Esophagus squamous epithelium (tissue), 5 donors: ENCODE measurements at places on chromosomes 7 and 10.

GRCh38 chr10:30701451-30702173 lies 72.1 kb upstream of the LYZL2 start:
- DNase-seq, result peak; percentile 10

- DNase-seq, result no peak
These were observed 261.1 kb upstream of the ZMIZ1 start for GRCh38 chr10:78807504-78808203.

GRCh38 chr7:141674171-141674671 lies 27.7 kb downstream of the DENND11 start:
- DNase-seq, result no peak

- DNase-seq, result no peak
These were observed 105.2 kb downstream of the PRKCQ start for GRCh38 chr10:6474871-6475270.

- no peak for DNase-seq
These were observed 542.7 kb downstream of the TNS3 start for GRCh38 chr7:47039089-47039648.

DNA sequence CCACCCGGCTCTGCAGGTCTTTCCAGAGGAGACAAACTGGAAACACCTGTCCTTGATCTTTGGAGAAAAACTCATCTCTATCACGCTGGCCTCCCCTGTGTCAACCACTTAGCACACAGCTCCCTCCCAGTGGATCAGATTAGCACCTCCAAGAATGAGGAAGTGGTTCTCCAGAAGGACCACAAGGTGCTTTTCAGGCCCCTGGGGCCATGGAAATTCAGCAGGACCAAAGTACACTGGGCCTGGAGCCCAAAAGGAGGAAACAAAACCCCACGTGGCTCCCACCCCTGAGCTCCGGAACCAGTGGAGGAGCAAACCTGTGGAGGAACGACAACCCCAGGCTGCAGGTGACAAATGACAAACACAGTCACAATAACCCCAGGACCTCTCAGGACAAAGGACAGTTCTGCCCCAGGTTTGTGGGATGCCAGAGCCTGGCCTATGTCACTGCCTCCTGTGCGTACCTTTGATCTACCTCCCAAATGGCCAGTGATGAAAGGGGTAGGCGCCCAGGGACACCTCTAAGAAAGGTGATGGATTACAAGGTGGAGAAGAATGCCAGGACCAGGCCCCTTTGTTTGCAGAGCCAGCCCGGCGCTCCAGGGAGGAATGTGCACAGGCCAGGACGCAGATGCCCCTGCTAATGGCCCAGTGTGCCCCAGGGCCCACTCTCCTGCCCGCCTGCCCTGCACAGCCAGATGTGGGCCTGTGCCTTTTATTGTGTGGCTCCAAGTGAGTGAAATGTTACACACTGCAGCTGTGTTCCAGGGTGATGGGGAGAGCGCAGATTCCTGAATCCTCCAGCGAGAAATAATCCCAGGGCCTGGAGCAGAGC lies 5.7 kb downstream of the TNS3 start:
- DNase-seq, result no peak

DNA sequence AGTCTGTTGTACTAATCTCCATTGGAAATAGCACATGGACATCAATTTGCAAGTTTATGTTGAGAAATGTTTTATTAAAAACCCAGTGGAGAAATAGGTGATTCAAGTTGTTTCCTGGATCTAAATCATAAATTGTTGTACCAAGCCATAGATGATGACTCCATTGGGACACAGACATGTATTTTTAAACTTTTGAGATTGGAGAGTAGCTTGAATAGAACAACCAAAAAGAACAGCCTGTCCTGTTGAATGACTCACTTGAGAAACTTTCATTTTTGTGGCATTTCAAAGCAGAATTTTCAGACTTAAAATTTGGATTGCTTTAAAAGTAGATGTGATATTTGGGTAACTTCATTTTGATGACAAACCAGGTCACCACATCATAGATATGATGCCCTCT lies 197.5 kb downstream of the GPAM start:
- DNase-seq, result no peak

GRCh38 chr7:144531181-144531580 lies 127.7 kb upstream of the NOBOX start:
- DNase-seq, result no peak

DNA sequence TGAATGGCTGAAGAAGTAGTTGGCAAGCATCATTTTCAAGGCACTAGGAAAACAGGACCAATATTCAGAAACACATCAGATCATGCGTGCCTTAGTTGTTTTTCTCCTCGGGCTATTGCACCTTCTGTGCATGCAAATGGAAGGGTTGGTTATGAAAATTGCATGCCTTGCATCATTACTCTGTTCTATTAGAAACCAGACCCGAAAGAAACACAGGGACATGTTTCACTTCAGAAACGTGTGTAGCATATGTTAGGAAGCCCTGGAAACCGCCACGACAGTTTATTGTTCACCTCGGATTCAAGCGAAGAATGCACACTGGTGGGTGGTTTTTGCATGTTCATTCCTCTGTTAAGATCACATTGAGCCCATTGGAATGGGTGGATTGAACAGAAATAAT lies 214.7 kb downstream of the FRMD4A start:
- DNase-seq, result no peak

DNA sequence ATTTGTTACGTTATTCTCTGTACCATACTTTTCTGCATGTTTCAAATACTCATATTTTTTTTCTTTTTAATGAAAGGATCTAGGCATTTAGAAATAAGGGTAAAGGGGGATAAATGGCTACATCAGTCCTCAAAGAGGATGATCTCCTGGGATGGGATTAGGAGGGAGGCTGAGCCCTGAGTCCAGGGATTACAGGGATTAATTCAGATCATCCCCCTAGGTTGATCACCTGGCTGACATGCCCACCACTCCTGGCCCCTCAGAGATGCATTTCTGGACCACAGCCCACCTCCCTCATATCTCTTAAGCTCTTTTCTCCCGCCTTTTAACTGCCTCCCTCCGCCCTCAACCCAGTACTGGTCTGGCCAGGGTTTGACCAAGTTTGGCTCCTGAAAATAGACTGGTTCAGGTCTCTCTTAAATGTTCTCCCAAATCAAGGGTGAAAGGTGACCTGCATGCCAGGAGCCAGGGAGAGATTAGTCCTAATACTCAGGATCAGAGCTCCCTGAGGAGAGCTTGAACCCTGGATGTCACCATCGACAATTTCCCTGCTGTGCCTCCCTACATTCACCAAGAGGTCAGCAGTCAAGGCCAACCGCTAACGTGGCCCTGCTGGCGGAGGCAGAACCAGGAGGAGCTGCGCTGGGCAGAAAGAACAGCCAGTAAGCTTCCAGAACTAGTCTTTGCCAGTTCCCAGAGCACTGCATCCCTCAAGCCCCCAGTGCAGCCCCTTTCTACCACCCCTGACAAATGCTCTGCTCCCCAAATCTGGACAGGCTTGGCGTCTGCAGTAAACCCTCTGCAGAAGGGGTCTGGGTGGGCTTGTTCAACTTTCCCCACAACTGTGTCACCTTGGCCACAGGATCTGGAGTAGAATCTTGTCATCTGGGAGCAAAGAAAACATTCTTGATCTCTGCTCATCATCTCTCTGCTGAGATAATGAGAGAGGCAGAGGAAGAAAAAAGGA lies 3.0 kb upstream of the CCDC136 start:
- no peak for DNase-seq

DNA sequence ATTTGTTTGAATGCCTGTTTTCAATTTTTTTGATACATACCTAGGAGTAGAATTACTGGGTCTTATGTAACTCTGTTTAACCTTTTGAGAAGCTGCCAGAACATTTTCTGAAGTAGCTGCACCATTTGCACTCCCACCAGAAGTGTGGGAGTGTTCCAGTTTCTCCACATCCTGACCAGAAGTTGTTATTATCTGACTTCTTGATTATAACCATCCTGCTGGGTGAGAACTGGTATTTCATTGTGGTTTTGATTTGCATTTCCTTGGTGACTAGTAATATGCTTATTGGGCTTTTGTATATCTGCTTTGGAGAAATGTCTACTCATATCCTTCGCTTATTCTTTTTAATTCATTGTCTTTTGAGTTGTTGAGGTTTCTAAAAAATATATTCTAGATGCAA lies 117.2 kb upstream of the GLCCI1 start:
- no peak for DNase-seq

GRCh38 chr7:106282852-106283251 lies 1.9 kb downstream of the NAMPT start:
- DNase-seq, result no peak

DNA sequence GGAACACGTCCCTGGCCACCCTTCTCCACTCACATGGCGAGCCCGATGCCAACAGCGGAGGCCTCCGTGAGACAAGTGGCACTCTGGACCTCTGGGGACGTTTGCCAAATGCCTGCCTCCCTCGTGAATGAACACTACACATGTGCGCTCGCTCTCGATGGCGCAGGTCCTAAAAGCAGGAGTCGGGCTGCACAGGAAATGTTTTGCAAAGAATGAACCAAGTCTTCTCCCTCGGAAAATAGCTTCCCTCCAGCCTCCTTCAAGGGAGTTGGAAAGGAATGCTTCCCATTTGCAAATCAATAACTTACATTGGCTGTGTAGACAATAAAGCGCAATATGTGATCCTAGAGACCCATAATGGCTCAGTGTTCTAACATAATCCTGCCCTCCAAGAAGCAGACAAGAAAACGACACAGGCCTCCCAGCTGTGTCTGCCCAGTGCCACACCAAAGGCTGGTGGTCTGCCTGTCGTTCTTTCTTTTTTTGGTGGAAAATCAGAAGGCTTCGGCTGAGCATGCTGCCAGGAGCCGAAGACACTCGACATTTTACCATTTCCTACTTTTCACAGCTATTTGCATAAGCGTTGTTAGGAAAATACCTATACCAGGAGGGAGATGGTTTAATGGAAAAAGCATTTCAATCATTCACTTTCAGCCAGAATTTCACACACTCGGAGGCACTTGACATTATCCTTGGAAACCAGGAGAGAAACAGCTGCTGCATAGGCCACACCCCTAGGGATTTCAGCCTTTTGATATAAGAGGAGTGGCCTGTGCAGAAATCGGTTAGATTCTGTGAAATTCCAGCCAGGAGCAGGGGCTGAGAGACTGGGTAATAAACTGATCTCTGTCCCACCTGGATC lies 38.4 kb downstream of the ATXN7L1 start:
- no peak for DNase-seq

DNA sequence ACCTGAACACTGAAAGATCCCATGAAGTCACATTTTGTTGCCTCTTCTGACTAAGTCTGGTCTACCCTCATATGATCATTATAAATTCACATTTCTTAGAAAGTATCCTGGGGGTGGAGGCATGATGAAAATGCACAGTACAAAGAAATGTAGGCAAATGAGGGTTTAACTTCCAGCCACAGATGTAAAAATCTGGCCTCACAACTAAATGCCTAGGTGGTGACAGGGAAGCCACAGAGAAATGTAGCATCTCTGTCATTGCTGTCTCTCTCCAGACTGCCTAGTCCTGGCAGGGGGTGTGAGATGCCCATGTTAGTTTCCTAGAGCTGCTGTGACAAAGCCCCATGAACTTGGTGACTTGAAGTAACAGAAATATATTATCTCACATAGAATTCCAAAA lies 395.9 kb downstream of the SORCS3 start:
- DNase-seq, result no peak

DNA sequence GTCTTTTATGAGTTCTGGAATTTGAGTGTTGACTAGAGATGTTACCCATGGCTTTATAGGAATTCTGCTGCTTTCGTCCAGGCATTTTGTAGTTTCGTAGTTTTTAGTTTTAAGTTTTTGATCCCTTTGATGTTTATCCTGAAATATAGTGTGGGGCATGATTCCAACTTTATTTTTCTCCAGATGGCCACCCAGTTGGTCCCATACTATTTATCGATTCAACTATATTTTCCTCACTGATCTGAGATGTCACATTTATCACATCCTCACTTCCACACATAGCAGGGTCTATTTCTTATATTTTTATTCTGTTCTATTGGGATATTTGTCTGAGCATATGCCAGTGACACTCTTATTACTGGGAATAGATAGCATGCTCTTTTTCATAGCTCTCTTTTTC lies 33.9 kb downstream of the ADRA2A start:
- no peak for DNase-seq

DNA sequence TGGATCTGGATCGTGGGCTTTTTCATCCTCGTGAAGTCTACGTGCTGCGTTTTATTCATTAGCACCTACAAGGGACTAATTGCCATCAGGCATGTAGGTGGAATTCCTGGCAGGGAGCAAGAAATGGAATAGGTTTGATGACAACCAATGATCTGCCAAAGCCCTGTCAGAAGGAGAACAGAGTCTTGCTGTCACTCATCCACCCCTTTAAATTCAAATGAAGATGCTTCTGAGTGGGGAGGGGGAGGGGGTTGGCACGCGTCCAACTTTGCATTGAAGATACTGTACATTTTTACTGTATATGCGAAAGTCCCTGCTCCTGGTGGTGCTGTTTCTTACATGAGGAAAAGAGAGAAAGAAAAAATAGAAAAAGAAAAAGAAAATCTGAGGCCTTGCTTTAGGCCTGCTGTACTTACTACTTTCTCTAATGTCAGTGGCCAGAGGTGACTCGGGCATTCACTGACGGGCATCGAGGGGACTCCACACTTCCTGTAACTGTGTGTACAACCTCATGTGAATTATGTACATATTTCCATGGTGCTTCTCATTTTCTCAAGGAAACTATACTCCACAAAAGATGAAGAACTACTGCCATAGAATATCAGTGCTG lies 569.1 kb downstream of the INHBA start:
- no peak for DNase-seq

GRCh38 chr10:96513698-96514561 lies at the start of gene TLL2:
TLL2 (minus strand) TSS chr10:96513926; CDS start chr10:96513685, 241 bp downstream.
- DNase-seq, result peak; percentile 18

GRCh38 chr10:86668297-86669165 lies at the start of gene LDB3:
LDB3 (plus strand) TSS chr10:86668511; CDS start chr10:86668692, 181 bp downstream.
- DNase-seq, result no peak

- no peak for DNase-seq
These were observed 9.7 kb upstream of the AKR1C2 start for GRCh38 chr10:5013385-5013784.

DNA sequence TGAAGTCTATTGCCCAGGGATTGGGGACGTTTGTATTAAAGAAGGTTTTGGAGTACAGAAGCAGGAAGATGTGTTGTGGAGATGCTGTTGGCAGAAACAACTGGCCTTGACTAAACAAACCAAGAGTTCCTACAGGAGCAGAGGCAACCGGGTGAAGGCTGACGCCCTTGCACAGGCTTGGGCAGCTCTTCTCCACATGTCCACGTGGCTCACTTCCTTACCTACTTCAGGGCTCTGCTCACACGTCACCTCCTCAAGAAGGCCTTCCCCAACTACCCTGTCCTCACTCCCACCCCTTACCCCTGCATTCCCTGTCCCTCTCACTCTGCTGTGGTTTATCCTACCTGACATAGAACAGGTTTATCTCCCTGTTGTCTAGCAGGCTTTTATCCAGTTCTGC lies 59.9 kb upstream of the JAZF1 start:
- no peak for DNase-seq

- DNase-seq, result no peak
These were observed 158.4 kb downstream of the DNAJB6 start for GRCh38 chr7:157495177-157495553.
